Suppressor macrophage treated with lipopolysaccharide for 4 hours (primary cell): ENCODE measurements at places on chromosomes 5 and 9.

- no peak for DNase-seq
Observed at GRCh38 chr5:88256872-88257271, 11.8 kb downstream of the TMEM161B start.

DNA sequence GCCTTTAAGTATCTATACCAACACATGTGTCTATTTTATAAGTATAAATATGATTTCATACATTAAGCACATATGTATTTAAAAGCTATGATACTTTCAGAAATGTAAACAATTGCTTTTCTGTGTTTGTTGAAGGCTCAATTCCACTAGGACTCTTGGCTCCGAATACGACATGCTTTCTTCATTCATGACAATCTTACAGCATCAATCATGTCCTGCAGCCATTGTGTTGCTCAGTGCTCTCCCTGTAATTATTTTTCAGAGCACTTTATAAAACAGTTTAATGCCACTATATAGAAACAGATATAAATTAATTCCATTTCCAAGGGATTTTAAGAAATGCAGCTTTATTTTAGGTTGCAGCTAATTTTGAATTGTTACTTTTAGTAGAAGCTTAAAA, 167.3 kb downstream of the TAF11L14 start:
- DNase-seq: no peak

DNA sequence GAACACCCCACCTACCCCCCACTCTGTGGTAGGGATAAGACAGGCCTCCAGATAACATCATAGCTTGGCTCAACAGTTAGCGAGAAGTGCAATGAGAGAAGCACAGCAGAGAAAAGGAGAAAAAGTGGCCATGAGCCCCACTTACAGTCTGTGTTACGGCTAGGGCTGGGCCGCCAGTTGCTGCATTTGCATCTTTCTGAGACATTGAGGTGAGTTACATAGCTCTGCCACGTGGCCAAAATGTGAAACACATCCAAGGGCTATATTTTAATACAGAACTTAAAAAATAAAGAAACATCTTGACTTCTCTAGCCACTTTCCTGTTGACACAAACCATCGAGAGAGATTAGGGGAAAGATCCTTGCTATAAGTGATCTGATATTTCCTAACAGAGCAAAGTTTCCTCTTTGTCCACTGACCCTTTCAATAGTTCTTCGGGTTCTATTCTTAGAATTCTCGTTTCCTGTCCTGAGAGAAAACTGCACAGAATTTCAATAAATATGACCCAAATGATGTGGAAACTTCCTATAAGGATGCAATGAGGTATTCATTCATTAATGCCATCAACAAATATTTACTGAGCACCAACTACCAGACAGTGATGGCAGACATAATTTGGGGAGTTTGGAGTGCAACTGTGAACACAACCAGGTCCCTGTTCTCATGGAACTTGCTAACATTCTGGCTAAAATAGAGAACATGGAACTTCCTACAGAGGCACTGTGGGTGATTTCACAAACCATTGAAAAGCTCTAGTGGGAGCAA, 3.2 kb upstream of the TLE4 start:
- peak; percentile 46 for DNase-seq

- DNase-seq: no peak
Observed at GRCh38 chr9:129399634-129399990, 221.3 kb downstream of the C9orf50 start.

DNA sequence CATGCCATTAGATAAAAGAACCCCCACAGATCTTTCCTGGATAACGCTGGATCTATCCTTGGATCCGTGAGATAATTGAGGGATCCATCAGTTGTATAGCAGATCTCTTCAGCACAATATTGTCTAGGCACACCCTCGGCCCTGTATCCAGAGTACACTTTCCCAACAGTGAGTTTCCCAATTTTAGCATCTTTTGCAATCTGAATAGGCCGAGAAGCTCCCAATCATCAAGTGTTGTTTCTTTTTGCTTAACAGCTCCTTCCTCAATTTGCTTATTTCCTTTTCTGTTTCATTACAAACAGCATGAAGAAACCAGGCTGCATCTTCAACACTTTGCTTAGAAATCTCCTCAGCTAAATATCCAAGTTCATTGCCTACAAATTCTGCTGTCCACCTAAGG, 4.4 kb upstream of the SPTLC1 start:
- peak; percentile 75 for DNase-seq

GRCh38 chr5:105392122-105392709, 1829.6 kb upstream of the NUDT12 start:
- DNase-seq: no peak

DNA sequence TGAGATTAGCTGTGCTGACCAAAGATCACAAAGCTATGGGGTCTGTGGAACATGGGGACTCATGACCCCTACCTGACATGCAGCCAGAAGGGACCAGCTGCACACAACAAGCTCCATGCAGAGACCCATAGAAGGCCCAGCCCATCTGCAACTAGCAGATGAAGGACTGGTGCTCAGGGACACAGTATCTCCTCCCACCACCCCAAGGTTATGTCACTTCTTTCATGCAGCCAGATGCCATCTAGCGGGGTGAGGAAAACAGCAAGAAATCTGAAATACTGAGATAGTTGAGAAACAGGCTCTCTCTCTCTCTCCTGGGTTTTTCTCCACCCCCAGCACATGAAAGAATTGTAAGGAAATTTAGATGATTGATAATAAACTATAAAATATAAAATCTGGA, 161.3 kb upstream of the DAPK1 start:
- DNase-seq: peak; percentile 17

- no peak for DNase-seq
Observed at GRCh38 chr9:91417602-91418214, 5.9 kb downstream of the NFIL3 start.

- DNase-seq: no peak
Observed at GRCh38 chr9:112274600-112274999, 58.8 kb downstream of the PTBP3 start.

GRCh38 chr5:174556756-174557155, 167.6 kb upstream of the MSX2 start:
- DNase-seq: no peak

- no peak for DNase-seq
Observed at GRCh38 chr5:130729541-130729940, 435.5 kb downstream of the HINT1 start.
